ENCODE measurements at places on chromosomes 3 and 15.

DNA sequence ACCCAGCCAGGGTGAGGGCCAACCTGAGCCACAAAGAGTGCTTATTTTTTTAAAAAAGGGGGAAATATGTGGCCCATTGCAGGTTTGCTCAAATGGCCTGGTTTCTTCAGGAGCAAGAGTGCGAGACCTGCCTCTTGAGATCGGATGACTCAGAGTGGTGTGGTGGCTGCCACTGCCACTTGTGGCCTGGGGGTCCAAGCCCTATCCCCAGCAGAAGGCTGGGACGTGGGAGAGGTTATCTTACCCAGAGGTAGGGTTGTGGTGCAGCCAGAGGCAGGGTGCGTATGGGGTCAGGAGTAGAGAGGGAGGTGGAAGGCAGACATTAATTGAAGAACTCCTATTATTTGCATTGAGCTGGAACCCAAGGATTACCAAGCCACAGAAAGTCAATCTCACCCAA lies 83.2 kb upstream of the SMAD3 start:
- DNase-seq: no peak

DNA sequence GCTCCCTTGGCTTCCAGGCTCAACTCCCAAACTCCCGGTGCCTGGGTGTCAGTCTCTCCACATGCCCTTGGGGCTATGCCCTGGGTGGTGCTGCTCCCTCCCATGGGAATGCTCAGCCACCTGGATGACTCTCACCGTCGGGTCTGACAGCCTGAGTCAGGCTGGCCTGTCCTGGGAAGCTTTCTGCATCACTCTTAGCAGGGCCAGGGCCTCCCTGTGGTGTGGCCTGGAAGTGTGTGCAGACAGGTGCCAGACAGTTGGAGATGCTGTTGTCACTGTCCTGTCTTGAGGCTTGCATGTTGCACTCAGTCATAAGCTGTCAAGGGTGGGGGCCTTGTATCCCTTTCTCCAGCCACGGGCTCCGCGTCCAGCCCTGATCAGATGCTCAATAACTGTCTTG lies 71.7 kb downstream of the GABRG3 start:
- DNase-seq: no peak

GRCh38 chr3:187104342-187104741 lies 35.0 kb downstream of the RPL39L start:
- DNase-seq: no peak

DNA sequence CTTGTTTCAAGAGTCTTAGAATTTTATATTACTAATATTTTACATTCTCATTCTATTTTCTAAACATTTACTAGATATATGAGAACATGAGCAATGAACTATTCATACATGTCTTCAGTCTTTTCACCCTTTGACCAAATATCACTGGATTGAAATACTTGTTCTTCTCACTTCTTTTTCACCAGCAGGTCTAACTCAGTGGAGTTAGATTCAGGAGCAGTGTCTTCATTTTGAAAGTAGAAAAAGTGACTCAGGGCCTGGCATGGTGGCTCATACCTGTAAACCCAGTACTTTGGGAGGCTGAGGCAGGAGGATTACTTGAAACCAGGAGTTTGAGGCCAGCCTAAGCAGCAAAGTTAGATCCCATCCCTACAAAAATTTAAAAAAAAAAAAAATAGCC lies 70.8 kb downstream of the USP13 start:
- no peak for DNase-seq

DNA sequence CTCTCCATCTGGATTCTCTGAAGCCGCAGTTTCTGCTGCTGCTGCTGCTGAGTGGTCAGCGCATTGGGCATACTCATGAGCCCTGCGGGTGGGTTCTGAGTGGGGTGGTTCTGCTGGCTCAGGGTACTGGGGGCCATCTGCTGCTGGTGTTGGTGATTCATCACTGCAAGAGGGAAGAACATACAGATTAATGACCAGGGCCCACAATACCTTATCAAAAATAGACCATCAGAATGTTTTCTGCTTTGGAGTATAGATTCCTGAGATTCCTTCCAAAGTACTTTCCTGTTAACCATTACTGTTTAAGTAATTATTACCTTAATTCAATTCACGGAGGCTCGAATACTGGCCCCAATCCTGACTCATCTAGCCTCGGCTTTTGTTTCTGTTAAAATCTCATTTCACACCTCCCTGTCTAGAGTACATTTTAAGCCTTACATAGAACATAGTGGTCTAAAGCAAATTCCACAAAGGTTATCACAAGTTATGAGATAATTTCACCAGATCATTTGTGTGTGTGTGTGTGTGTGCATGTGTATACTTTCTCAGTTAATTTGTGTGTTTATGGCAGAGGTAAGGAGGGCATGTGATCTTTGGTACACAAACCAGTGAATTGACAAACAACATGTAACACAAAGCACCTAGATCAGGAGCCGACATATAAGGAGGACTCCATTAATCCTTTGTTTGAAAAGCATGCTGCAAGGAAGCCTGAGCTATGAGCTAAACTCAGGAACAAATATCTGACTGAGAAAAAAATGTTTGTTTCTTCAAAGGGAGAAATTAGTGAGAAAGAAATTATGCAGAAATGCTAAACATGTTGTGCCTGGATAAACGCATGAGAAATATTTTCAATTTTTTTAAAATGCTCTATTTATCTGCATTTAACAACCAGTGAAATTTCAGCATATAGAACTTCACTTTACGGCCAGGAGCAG lies 68.1 kb downstream of the TM4SF4 start:
- no peak for DNase-seq

- DNase-seq: no peak
Observed at GRCh38 chr3:65493371-65493882, 545.3 kb downstream of the MAGI1 start.

DNA sequence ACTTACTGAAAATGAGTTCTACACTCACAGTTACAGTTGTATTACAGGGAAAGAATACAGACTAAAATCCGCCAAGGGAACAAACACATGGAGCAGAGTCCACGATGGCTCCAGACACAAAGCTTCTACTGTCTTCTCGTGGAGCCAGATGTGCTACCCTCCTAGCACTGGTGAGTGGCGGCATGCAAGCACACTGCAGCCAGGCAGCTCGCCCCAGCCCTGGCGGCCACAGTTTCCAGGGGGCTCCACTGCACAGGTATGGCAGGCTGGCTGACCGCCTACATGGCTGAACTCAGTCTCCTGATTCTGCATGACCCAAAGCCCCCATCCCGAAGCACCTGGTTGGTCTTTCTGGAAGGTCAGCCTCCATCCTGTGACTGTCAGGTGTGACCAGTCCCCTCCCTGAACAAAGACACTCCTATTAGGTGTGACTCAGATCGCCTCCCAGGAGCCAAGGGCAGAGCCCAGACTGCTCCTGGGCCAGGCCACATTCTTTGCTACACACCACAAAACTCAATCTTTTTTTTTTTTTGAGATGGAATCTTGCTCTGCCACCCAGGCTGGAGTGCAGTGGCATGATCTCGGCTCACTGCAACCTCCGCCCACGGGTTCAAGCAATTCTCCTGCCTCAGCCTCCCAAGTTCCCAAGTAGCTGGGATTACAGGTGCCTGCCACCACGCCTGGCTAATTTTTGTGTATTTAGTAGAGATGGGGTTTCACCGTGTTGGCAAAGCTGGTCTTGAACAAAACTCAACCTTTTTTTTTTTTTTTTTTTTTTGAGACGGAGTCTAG lies 51.5 kb downstream of the CFAP92 start:
- DNase-seq: no peak

GRCh38 chr3:48186631-48187300 lies 1.5 kb downstream of the CDC25A start:
- no peak for DNase-seq

- no peak for DNase-seq
Observed at GRCh38 chr15:94478763-94479162, 247.4 kb downstream of the MCTP2 start.

DNA sequence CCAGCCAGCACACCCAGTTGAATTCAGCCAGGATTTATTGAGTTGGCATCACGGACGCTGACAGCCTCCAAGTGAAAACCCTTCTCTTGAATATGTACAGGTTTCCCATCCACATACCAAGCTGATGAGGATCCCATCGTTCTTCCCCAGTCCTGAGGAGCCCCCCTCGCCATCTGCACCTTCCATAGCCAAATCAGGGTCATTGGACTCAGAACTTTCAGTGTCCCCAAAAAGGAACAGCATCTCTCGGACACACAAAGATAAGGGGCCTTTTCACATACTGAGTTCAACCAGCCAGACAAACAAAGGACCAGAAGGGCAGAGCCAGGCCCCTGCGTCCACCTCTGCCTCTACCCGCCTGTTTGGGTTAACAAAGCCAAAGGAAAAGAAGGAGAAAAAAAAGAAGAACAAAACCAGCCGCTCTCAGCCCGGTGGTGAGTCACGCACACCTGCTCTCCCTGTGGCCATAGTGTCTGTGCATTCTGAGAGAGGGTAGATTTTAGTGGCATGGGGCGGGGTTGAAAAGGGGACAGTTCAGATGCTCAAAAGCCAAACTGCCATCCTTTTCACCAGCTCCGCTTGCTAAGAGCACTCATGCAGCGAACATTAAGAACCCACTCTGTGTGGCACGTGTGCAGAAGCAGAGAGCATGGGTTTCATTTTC lies 51.2 kb downstream of the KLHL25 start:
- no peak for DNase-seq

DNA sequence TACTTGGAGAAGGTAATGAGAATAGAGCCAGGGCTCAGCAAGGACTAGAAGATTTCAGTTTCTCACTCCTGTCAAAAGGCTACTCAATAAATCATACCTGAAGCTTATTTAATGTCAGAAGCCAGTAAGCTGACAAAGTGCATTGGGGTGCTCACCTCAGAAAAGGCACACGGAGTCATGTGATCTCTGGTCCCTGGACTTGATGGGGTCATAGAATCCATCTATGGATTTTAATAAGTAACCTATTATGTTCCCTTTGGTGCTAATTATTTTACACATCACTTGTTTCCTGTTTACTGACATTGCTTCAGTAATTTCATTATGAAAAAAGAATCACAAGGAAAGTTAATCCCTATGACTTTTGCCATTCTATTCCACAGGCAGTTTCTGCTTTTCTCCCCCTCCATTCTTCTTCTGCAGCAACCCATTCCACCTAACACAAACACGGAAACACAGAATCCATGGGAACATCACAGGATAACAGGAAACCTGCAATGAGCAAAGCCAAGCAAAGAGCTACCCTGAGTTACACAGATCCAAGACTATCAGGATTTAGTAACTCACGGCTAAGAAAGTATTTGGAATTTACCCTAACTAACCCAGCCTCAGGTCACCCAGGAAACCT lies 159.6 kb downstream of the MEIS2 start:
- DNase-seq: no peak

- DNase-seq: no peak
Observed at GRCh38 chr3:171183042-171183441, 156.5 kb upstream of the SLC2A2 start.

DNA sequence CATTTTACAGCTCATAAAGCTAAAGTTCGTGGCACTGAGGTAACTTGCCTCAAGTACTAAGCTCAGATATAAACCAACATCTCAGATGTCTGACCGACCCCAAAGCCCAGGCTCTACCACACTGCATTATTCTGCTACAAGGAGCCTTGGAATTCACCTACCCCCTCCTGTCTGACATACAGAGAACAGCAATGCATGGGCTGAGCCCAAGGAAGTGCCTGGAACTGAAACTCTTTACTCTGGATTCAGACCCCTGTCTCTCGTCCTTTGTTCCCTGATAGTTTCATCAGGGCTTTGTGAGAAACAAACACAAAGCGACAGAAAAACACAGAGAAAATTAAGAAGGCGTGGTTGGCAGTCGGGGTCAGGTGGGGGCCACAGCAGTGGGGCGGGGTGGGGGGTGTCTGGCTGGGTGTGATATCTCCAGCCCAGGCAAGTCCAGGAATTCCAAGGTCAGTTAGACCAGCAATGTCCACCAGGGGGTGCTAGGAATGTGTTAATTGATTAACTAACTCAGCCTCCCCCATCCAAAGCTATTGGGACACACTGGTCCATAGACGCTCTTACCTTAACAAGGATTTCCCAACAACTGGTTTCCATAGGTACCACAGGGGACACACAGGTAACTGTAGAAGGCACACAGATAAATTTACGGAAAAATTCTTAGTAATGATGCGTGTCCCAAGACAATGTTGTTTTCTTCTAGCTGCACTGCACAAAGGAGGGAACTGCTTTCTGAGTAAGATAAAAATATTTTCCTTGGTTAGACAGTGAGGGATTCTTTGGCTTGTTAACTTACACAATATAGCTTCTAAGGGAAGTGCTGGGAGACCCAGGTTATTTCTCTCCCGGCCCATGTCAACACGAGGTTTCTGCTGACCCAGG lies 18.8 kb upstream of the SSUH2 start:
- DNase-seq: peak; percentile 12

GRCh38 chr3:172919297-172919683 lies 168.8 kb downstream of the ECT2 start:
- DNase-seq: no peak

GRCh38 chr15:38401106-38401505 lies 52.8 kb upstream of the FAM98B start:
- DNase-seq: no peak

DNA sequence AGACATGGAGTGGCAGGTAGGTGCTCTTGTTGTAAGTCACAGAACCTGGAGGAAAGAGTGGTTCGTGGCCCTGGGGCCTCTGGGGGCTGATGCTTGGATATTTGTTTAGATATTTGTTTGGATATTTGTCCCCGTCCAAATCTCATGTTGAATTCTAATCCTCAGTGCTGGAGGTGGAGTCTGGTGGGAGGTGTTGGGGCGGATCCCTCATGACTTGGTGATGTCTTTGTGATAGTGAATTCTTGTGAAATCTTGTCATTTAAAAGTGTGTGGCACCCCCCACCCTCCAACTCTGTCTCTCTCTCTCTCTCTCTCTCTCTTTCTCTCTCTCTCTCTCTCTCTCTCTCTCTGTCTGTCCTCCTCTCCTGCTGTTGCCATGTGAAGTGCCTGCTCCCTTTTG lies 122.4 kb downstream of the LPP start:
- no peak for DNase-seq

- DNase-seq: no peak
Observed at GRCh38 chr3:13792051-13792490, 87.8 kb downstream of the WNT7A start.

- DNase-seq: no peak
Observed at GRCh38 chr15:74428970-74429780, 4.6 kb downstream of the SEMA7A start.

DNA sequence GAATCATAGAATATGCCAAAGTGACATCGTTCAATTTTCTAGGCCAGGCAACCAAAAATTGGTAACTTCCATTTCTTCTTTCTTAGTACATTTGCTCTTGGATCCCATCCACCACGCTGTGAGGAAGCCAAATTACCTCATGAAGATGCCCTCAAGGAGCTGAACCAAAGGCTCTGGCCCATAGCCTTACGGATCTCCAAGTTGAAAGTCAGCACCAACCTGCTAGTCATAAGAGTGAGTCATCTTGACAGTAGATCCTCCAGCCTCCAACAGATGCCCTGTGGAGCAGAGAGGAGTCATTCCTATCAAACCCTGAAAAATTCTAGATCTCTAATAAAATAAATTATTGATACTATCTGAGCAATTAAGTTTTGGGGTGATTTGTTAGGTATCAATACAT lies 322.5 kb upstream of the COL8A1 start:
- no peak for DNase-seq

DNA sequence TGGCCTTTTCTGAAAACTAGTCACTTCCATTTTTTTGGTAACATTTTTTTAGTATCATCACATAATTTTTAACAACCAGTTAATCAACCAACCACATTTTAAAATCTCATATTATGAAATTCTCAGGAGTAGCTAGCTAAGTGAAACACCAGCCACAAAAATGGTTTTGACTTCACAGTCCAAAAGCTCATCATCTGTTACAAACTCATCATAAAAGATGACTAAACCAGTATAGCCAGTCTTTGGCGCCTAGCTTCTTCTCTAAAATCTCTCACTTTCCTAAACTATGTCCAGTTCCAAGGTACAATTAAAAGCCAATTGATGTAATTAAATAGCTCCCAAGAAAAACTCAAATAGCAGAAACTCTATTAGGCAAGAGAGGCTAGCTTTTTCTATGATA lies 88.2 kb upstream of the ZNF385D start:
- DNase-seq: no peak

All from stimulated activated CD4-positive, alpha-beta T cell treated with anti-CD3 and anti-CD28 coated beads, Interleukin-1b, Interleukin-23, amount 100 ng/mL, for 1 hour (primary cell).